ENCODE measurements at places on chromosomes 2 and 18.

DNA sequence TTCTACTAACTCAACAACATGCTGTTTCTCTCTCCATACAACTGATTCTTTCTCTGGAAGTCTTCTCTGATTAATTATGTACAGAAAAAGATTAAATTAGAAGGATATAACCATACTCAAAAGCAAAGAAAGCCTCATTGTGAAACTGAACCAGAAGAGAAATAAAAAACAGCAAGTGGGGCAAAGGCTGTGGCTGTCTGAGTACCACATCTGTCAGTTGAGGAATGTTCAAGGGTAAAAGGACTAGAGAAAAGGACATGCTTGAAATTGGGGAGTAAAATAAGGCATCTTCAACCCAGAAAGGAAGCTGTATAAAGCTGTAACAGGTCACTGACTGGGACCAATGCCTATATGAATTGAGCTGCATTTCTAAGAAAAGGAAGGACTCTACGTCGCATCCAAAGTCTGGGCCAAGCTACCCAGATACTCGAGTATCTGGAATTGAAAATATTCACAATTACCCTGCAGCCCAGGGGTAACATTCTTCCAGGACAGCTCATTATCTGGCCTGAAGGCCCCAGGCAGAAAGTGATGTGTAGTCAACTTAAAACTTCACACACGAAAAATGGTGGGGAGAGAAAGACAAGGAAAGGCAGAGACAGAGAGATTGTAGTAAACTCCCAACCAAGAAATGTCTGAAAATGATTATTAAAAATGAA is 356.0 kb upstream of the GALNT5 start:
- no peak for DNase-seq

- peak; percentile 41 for DNase-seq
Observed at GRCh38 chr2:138121666-138122661, 157.7 kb downstream of the HNMT start.

DNA sequence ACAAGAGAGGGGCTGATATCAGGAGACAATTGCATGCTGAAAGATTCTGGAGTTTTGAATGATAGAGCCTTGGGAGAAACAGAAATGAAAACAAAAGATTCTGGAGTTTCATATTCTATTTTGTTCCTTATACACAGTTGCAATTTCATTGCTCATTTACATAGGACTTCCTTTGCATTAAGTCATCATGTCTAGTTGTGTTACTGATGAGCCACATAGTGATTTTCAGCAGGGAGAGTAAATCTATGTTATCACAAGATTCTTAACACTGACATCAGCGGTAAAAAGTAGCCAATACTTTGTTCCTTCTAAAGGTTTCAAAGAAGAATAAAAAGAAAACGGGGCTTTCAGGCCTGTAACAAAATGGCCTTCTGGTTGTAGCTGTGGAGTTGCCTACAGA is 7.1 kb downstream of the ADAM17 start:
- DNase-seq: no peak

DNA sequence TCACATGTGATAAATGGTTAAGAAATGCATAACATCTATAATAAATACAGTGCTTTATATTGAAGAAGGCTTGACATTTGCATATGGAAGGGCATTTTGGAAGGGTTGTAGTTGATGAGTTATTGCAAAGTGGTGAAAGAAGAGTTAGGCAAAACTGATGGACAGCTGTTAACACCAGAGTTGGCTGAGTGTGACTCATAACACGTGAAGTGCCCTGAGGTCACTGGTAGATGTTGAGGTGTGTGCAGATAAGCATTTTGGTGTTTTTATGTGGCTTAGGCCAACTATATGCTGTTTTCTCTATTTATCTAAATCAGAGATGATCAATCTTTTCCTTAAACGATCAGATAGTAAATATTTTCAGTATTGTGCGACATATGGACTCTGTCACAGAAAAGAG is 154.3 kb upstream of the KCNH7 start:
- no peak for DNase-seq

DNA sequence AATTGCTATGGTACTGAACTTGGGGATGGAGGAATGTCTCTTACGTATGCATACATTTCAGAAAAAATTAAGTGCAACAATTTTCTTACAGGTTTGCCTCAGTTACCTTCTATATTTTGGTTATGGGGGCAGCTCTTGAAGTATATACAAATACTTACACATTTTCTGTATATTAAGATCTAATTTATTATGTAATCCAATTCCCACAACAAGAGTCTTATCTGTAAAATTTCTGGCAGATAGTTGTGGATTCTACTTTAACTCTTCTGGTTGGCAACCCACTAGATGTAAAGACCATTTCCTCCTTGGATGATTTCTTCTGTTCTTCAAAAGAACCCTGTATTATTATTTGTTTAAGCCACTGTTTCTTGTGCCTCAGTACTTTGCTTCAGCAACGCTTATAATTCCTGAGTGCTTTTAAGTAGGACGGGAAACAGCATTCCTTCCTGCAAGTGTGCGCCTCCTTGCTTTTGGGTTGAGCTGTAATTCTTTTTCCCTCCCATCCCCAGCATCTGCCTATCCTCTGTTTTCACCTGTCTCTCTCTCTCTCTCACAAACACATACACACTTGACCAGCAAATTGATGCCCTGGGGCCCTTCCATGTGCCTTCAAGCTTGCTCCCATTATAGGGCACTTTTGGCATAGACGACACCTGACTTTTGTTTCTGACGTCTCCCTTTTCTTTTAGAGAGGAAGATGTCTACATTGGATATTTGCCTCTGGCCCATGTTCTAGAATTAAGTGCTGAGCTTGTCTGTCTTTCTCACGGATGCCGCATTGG is 61.4 kb downstream of the ACSL3 start:
- no peak for DNase-seq

- DNase-seq: no peak
Observed at GRCh38 chr18:4172196-4173100, 282.7 kb downstream of the DLGAP1 start.

GRCh38 chr2:92073815-92074548 is 2797.2 kb upstream of the TEKT4 start:
- no peak for DNase-seq

GRCh38 chr2:14340703-14341102 is 291.8 kb upstream of the LRATD1 start:
- DNase-seq: no peak

DNA sequence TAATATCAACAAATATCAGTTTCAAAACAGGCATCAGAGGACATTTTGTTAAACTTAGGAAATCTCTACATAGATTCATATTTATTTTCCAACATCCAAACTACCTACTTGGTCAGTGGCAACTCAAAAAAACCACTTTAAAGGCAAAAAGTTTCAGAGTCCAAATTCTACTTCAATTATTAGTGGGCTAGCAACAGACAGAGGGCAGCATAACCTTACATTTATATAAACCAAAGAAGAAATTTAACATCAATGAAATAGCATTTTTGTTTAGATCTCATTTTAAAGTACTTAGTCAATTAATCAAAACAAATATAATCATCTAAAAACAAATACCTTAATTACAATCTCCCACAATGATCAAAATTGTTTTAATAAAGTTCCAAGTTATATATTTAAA is 33.3 kb downstream of the RTTN start:
- no peak for DNase-seq

DNA sequence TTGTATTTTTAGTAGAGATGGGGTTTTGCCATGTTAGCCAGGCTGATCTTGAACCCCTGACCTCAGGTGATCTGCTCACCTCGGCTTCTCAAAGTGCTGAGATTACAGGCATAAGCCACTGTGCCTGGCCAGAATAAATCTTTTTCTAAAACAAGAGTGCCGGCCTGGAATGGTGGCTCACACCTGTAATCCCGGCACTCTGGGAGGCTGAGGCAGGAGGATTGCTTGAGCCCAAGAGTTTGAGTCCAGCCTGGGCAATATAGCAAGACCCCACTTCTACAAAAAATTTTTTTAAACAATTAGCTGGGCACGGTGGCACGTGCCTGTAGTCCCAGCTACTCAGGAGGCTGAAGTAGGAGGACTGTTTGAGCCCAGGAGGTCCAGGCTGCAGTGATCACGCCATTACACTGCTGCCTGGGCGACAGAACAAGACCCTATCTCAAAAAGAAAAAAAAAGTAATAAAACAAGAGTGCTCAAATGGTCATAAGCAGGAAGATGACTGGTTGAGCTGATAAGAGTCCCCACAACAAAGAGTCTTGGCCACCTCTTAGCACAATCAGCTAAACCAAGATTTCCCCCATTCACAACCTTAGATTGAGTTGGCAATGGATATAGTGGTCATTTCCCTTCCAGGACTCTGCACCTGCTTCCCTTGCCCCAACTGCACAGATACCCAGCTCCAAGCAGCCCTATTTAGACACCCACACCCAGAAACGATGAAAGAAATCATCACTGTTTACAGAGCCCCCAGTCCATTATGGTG is 5.8 kb upstream of the UCN start:
- no peak for DNase-seq

GRCh38 chr2:203237346-203238238 is 1.2 kb upstream of the CYP20A1 start:
- no peak for DNase-seq

DNA sequence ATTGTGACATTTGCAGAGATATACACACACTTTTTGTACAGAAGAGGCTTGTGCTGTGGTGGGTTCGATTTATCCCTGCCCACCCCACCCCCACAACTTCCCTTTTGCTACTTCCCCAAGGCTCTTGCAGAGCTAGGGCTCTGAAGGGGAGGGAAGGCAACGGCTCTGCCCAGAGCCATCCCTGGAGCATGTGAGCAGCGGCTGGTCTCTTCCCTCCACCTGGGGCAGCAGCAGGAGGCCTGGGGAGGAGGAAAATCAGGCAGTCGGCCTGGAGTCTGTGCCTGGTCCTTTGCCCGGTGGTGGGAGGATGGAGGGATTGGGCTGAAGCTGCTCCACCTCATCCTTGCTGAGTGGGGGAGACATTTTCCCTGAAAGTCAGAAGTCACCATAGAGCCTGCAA is 40.0 kb downstream of the STEAP3 start:
- DNase-seq: no peak

GRCh38 chr18:23243178-23243577 is 107.9 kb downstream of the CABLES1 start:
- no peak for DNase-seq

DNA sequence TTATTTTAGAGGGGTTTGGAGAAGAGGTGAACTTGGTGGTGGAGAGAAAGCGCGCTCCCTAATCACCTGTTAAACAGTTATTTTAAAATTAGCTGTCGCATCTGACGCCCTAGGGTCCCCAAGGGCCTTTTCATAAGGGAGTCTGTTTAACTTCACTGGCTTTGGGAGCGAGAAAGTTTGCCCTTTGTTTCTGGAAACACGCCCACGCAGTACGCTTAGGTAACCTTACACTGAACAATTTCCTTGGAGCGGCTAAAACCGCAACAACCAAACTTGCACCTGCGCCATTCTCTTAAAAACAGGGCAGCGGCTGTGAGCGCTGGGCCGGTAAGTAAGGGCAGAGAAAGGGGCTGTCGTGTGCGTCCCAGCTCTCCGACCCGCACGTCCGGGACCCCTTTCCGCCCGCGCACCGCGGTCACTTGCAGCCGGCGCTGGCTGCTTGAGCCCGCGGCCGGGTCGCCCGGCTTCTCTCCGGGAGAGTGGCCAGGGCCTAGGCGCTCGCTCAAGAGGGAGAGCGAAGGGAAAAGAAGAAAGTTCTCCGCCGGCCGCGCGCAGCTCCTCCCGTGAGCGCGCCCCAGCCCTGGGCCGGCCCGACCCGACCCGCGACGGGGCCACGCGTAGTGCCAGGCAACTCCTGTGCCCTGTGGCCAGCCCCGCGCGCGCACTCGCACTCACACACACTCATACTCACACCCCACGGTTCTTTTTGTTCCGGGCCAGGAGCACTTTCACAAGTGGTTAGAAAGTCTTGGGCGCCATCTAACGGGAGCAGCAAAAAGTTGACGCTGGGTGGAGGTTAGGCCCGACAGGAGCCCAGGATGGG is 19.2 kb downstream of the POU3F3 start:
- no peak for DNase-seq

DNA sequence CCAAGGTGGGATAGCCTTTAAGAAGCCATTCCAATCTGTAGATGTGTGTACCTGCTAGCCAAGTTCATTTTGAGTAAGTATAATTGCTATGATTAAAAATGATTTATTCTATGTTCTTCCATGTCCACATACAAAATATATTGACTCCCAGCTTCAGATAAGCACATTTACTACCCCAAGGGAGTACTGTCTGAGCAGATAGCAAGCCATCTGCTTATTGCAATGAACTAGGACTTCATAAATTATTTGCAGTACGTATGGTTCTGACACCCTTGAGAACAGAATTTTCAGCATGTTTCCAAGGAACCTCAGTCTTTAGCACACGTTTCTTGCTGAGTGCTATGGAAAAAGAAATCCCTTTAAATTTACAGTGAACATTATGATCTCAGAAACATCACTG is 28.2 kb downstream of the ABCG5 start:
- DNase-seq: no peak

DNA sequence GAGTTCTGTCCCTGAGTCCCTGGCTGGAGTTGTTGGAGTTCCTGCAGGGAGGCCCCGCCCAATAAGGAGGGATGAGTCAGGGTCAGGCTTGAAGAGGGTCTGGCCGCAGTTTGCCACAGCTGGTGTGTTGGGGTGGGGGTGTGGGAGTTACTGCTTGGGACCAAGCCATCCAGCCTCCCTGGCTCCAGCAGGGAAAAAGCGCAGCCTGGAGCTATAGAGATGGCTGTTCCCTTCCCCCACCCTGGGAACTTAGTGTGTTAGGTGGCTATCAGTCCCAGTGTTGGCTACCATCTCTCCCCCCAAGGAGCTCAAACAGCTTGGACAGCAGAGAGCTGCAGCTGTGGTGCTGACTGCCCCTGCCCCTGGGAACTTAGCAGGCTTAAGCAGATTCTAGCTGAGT is 13.2 kb upstream of the TANK start:
- no peak for DNase-seq

- DNase-seq: no peak
Observed at GRCh38 chr18:76725445-76725844, 96.9 kb upstream of the ZNF236 start.

DNA sequence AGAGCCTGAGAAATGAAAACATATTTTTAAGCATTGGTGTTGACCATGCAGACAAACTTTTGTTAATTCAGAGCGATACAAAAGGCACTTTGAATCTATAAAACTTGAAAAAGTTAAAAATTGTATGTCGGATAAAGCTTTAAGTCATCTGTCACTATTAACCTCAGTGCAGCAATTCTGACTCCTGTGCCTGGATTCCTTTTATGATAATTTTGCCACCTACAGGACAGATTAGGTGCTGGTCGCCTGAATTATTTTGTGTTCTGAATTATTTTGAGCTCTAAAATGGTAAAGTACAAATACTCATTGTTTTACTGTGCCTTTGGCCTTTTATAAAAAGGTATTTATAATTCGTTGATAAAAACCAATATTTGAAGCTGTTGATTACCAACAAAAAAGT is 19.4 kb upstream of the RNF138 start:
- no peak for DNase-seq

DNA sequence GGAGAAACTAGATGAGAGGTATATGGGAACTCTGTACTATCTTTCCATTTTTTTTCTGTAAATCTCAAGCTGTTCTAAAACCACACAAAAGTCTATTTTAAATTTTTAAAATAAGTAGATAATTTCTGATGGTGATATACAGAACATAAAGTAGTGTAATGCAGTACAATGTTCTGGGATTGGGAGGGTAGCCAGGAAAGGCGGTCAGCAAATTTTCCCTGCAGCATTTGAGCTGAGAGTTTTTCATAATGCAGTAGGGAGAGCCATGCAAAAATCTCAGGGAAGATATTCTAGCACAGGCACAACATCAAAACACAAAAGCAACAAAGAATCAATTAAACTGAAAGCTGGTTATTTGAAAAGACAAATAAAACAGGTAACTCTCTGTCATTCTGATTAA is 141.5 kb downstream of the NCKAP5 start:
- DNase-seq: no peak
